ENCODE measurements at places on chromosomes 1 and 21. TPM values are rescaled to one million over a fixed set of nuclear protein-coding genes. Genes with fewer than 3 reads are reported as not detected.

GRCh38 chr21:16402752-16403151 is 673.0 kb downstream of the USP25 start:
- no peak for DNase-seq

DNA sequence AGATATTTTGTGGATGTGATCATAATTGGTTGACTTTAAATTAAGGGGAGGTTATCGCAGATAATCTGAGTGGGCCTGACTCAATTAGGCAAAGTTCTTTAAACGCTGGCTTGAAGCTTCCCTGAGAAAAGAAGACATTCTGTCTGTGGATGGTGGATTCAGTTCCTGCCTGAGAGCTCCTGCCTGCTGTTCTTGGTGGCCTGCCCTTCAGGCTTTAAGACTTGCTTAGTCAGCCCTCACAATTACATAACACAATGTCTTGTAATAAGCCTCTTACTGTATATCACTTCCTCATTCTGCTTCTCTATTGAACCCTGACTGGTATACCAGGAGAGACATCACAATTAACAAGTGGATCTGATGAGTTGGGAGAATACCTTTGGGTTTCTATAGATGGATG is 50.2 kb downstream of the KCNJ6 start:
- no peak for DNase-seq

- peak; percentile 46 for DNase-seq
These were observed 1.2 kb downstream of the ATP2B4 start for GRCh38 chr1:203627851-203628200.

FCAMR gene
- total RNA-seq, result not detected

- DNase-seq, result no peak
These were observed 18.8 kb downstream of the PPP1R12B start for GRCh38 chr1:202367271-202367670.

- no peak for DNase-seq
These were observed 13.8 kb upstream of the CAMTA1 start for GRCh38 chr1:6771441-6771769.

LCE1F gene
- total RNA-seq, result not detected

GRCh38 chr1:39757501-39757900 is 13.6 kb downstream of the OXCT2 start:
- no peak for DNase-seq

HOOK1 gene
- not detected for total RNA-seq

DNA sequence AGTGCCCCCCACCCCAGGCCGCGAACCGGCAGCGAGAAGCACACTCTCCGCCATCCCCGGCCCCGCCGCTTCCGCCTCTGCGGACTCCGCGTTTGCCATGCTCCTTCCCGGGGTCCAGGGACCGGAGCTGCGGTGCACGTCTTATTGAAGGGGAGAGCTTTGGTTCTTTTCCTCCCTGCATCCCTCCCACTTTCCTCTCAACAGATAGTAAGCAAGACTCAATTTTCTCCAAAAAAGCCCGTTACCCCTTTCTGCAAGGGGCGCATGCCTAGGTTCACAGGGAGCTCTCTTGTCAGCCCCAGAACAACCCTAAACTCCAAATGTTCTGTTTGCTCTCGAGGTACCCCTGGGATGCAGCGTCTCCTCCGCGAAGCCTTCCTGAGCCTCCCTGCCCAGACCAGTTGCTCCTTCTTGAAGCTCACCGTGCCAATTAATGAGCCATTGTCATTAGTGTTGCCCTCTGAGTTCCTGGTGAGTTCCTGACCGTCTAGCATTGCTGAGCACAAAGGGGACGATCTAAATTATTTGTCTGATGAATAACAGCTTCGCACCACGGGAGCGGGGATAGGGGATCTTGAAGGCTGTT is 8.1 kb downstream of the FOXD3 start:
- DNase-seq, result no peak

CFAP74 gene
- total RNA-seq, result not detected

DNAH14 gene
- total RNA-seq, result 3.5 TPM

NTNG1 gene
- total RNA-seq, result not detected

- no peak for DNase-seq
These were observed 66.3 kb downstream of the SIK1 start for GRCh38 chr21:43360441-43361126.

GRCh38 chr1:208513799-208514198 is 269.6 kb upstream of the PLXNA2 start:
- no peak for DNase-seq

DNA sequence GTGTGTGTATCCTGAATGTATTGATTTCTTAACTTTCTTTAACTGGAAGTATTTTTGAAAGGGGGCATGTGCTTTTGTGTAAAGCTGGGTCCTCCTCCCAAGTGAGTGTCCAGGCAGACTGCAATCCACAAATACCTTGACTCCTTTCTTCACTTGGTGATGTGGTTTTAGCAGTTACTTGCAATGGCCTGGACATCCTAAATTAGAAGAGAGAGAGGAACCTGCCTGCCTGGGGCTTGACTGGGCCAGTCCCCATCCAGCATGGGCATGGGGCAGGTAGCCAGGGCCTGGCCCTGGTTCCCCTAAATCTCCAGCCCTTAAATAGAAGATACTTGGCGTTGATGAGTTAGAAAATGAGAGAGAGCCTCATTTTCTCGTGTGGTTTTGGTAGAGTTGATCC is 159.7 kb downstream of the PGBD5 start:
- no peak for DNase-seq

- DNase-seq, result no peak
These were observed 96.6 kb downstream of the DDX20 start for GRCh38 chr1:111852261-111852721.

DNA sequence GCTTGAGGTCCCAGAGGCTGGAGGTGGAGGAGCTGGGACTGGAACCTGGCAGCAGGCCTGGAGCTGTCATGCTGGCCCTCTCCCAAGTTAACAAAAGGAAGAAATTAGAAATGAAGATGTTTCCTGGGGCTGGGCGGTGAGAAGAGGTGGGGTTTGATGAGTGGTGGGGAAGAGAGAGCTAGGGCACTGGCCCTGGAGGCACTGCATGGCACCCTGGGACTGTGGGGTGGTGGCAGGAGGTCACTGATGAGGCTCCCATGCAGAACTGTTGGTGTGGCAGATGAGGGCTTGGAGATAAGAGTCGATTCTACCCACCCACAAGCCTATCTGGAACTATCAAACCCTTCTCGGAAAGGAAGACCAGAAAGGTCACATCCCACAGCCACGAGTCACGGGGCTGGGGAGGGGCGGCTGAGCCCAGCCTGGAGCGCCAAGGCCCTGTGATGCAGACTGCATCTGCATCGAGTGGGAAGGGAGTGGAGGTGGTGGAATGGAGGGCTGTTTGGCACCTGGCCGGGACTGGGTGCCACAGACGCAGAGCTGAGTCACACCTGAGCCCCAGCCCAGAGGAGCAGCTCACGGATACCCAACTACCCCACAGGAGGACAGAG is 29.4 kb downstream of the MRPL37 start:
- no peak for DNase-seq

DNA sequence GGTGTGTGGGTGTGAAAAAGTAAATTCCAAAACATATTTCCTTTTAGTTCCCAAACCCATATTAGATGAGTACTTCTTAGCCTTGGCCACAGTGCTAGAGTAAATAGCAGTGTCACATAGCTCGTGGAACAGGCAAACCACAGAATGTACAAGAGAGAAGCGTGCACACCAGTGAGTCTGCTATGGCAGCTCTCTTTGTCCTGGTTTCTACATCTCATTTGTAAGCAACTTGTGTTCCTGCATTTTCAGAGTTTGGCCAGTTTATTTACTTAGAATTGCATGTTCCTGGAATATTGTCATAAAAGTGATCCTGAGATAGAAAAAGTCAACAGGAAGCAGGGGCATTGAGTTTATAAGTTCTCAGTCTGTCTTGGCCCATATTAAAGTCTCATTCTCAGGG is 142.1 kb downstream of the DHRS3 start:
- DNase-seq, result no peak

GRCh38 chr21:44818640-44819011 is 764 bp upstream of the SUMO3 start:
- DNase-seq, result no peak

SERPINC1 gene
- total RNA-seq, result not detected

OR2W3 gene
- not detected for total RNA-seq

DNA sequence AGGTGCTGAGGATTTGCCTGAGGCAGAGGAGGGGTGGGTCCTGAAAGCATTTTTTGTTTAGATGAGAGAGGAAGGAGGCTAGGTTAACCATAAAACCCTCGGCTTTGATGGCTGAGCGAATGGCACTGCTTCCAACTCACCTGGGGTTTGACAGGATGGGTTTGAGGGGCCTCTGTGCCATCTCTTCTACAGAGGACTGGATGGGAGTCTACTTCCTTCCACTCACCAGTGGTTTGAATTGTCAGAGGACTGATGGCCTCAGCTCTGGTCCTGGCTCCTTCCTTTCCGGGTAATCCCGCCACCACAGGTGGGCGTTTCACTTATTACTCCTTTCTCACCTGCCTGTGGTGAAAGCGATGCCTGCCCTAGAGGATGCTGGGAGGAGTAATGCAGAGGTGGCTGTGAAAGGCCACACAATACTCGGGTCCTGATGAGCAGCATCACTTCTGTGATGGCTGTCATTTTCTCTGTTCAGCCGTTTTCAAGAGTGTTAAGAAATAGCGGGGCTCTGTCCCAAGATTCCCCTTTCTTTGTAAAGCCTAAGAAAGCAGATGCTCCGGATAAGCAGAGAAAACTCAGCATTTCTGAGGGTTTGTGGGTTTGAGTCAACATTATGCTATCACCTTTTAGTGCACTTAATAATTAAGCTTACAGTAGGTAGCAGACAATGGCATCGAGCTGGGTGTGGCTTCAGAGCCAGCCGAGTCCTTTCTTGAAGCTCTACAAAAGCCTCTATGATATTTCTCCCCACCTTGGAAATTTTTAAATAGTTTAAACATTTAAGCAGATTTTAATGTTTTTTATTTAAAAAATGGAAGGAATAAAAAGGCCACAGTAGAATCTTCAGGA is 220.7 kb downstream of the HLX start:
- DNase-seq, result no peak

All from lung microvascular endothelial cell (primary cell).